ENCODE measurements at places on chromosomes 12 and 14.

DNA sequence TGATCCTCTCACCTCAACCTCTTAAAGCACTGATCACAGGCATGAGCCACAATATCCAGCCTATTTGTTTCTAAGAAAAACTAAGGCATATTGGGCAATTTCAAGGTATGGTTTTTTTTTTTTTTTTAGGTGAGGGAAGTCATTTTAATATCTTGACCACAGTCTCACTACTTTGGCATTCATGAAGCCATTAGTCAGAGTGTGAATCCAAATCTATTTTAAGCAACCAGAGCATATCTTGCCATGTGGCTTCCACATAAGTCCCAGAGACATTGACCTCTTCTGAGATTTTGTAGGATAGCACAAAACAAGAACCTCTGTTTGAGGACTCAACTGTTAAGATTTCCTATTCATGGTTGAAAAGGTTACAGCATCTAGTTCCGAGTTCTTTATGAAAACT, 130.3 kb upstream of the RBM19 start:
- no peak for DNase-seq

DNA sequence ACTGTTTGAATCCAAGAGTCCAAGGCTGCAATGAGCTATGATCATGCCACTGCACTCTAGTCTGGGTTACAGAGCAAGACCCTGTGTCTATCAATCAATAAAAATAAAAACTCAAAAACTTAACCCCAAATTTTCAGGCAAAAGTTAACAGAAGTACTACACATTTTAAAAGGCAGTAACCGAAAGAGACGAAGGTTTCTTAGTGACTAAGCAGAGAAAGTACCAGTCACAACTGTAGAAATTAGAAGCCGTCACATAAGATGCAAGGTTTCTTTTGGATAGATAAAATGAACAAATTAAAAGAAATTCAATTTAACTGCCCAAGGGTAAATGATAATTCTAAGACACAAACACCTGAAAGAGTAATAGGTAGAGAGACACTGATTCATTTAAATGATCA, 103.5 kb downstream of the MED13L start:
- no peak for DNase-seq

DNA sequence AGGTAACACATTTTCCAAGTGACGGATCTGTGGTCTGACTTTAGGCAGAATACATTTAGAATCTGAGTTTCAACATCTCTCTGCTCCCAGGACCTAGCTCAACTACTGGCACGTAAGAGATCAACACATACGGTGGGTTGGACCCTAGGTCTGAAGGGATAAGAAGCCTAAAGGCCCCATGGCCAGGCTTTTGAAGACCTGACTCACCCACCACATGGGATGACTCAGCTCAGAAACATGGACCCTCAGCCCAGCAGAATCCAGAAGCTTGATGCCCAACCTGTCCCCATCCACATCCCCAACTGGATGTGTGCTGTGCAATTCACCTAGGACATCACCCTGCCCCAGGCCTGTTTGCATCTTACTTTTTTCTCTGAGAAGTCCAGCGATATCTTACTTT, 770.2 kb downstream of the BCL11B start:
- DNase-seq = no peak

- DNase-seq = no peak
These were observed 10.9 kb downstream of the ISCU start for GRCh38 chr12:108573317-108573716.

GRCh38 chr14:76227450-76228050, 75.8 kb downstream of the GPATCH2L start:
- DNase-seq = no peak

DNA sequence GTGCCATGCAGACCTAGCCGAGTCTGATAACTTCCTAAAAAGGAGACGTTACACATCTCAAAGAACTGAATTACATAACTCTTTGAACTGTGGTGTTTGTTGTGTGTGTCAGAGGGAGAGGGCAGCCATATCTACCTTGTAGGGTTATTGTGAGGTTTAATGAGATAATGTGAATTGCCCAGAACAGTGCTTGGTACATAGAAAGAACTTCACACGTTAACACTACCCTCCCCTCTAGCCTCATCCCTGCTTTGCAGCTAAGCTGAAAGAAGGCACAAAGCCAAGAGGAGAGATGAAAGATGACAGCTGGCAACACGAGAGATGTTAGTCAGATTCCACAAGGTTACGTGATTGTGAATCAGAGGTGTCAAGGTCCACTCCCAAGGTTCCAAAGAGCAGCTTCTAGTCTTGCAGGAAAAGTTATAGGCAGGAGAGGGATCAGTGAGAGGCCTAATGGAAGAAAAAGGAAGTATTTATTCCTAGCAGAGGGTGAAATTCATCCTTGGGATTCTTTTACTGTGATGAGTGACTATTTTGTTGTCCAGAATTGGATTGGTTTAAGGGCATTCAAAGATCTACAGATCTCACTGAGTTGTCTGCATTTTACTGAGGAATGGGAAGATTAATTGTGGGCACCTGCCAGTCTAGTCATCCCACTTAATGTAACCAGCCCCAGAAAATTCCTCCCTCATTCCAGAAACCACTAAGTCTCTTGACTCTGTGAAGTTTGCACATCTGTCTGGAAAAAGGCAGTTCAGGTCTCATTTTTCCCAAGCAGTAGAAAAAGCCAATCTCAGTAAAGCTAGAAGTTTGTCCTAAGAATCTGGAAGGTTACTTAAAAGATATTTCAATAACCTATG, 25.9 kb upstream of the WNK1 start:
- DNase-seq = no peak

- no peak for DNase-seq
These were observed 18.0 kb downstream of the DEPDC4 start for GRCh38 chr12:100248886-100249285.

Measured in head of caudate nucleus (tissue), 42 donors.